Activated CD4-positive, alpha-beta T cell treated with anti-CD3 and anti-CD28 coated beads for 36 hours (primary cell): ENCODE measurements at places on chromosomes 3 and 15.

DNA sequence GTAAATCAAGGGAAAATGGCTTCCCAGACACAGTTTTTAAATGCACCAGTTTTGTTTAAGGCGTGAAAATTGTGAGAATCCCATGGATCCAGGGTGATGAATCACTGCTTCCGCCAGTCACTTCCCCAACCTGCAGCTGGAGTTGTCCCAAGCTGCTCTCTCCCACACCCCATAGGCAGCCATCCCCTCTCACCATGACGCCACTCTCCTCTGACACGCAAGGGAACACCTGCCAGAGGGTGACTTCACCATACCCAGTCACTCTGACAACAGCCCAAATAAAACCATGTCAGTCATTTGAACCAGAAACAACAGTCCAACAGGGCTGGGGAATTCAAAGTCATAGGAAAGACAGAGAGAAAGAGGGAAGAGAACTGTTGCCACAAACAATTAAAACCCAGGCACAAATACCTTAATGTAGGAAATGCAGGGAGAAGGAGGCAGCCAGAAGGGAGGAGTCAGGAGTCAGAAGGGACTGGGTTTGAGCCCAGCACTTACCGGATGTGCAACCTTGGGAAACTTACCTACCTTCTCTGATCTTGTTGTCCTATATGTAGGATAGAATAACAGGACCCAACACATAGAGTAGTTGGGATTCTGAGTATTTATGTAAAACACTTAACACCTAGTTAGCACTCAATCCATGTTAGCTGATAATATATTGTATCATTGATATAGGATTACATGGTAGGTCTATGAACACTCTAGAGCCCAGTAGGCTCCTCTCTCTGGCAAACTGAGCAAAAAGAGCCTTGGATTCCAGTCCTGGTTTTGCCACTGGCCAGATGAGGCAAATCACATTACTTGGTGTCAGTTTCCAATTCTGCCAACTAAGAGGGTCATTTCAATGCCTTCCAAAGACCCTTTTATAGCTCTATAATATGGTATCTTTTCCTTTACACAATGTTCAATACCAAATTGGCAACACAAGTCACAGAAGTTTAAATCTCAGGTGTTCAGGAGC is 326.3 kb upstream of the ICE2 start:
- DNase-seq, result no peak

DNA sequence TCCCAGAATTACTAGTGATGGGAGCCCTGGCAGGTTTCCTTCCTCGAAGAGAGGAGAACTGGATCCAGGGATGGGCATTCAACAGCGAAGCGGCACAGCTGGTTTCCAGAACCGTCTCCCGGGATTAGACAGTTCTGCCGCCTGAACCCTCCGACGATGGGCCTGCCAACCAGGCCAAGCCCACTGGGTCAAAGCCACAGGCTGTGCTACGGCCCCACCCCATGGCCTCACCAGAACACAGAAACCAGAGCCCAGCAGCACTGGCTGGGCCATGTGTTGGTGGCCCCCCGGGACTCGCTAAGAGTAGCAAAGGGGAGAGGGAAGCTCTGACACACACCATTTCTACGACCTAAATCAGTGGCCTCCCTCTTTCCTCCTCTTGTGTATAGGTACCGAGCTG is 2.2 kb downstream of the C15orf62 start:
- no peak for DNase-seq

DNA sequence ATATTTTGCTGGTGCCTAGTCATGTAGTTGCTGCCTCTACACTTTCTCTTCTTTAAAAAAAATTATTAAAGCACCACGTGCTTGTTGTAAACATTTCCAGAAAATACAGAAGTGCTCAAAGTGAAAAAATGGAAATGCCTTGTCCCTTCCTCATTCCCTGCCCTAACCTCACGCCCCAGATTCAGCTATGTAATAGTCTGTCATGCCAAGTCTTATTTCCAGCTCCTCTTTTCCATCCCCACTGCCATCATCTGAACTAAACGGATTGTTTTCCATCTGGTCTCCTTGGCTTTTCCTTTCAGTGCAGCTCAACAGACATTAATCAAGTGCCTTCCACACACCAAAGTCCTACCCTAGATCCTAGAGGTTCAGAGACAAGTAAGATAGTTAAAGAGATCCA is 15.5 kb downstream of the ZNF774 start:
- no peak for DNase-seq

DNA sequence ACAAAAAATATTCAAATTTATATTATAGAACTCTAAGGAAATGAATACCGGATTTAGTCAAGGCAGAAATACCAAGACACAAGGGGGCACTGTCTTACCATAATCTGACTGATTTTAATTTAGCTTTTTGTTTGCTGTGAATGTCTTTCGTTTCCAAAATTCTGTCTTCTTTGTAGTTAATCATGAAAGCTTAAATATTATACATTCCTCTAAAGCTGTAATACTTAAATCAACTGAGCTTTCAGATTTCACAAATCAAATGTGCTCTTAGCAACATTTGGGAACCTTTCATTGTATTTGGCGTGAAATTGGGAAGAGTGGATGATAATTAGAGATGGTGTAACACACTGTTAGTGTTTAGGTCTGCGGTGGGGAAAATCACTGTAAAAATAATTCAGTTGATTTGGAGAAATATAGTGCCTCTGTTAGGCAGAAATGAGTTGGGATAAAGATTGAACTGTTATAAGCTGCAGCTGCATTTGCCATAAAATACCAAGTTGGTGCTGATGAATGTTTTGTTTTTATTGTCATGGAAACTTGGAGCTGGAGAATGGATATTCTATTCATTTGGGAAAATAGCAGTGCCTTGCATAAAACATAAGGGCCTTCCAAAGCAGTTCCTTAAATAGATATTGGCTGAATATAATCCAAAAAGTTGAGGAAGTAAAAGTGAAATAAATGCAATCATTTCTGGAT is 228.2 kb downstream of the TCF12 start:
- peak; percentile 9 for DNase-seq

DNA sequence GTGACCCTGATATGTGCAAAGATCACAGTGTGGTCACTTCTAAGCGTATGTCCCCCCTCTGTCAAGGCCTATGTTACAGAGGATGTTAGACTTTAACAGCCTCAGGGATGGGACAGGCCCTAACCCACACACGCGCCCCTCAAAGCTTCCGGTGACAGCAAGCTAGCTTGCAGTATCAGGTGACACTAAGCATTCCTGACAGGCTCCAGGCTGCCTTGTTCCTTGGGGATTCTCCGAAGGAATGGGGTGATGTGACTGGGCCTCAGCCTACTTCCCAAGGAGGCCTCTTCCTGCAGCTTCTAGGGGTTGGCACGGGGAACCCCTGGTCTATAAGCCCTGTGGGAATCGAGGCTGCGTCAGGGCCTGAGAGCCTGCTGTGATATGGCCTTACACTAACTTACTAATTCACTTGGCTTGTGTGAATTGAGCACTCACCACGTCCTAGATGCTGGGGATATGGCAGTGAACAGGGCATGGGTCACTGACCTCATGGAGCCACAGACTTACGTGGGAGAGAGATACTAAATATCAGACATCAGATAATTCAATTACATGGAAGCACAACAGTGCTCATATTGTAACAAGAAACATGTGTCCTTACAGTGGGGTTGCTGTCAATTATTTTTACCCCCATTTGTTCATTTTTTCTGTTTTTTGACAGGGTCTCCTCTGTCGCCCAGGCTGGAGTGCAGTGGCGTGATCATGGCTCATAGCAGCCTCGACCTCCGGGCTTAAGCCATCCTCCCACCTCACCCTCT is 11.4 kb upstream of the SPTBN5 start:
- no peak for DNase-seq

DNA sequence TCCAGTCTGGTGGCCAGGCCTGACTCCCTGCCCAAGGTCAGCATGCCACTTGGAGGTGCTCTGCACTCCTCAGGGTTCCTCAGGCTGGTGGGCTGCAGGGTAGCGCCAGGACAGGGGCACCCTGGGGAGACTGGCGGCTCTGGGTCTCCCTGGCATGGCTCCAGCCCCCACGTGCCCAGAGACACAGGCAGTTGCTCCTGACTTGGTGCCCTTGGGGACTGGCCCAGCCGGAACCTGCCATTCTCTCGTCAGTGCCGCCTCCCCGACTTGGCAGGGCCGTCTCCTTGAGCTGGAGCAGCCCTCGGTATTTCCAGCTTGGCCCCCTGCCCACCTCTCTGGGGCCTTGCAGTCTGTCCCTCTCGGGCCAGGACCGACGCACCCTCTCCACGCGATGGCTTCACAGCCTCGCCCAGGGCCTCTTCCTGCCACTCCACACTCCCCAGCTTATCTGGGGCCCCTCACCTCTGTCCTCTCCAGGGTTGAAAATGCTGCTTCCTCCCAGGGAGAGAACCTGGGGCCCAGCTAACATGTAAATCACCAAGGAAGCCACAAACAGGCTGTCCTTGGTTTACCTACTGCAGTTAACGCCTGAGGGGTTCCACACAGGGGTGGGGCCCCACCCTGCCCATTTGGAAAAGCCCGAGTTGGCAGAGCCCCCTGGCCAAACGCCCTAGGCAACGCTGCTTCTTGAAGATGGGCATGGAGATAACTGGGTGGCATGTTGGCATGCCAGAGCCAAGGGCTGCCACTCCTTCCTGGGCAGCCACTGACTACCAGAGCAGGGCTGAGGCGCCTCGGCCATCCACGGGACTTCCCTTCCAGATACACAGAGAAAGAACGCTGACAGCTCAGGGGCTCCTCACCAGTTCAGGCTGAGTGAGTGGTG is 61.4 kb downstream of the SMAD6 start:
- no peak for DNase-seq

DNA sequence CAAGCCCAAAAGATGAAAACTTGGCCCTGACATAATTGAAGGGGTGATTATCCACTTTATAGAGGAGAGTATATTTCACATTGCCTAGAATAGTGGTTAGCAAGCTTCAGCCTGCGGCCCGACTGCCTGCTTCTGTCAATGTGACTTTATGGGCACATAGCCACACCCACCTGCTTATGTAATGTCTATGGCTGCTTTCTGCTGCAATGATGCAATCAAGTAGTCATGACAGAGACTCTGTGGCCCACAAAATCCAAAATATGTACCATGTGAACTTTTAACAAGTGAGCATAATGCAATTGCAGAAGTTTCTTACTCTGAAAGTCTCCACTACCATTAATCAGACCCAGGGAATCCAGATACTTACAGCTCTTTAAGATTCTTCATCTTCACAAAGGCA is 103.1 kb downstream of the LRIG1 start:
- DNase-seq, result no peak

- DNase-seq, result no peak
Measured at GRCh38 chr3:78351334-78351733, 1311.4 kb downstream of the ROBO2 start.

GRCh38 chr15:40340740-40341400 is at the start of gene CCDC9B:
TSS of gene CCDC9B (minus strand) at chr15:40340939. CDS start at chr15:40340819, 120 bp downstream.
- DNase-seq, result no peak

GRCh38 chr3:190810957-190811356 is 51.5 kb downstream of the GMNC start:
- DNase-seq, result no peak

- no peak for DNase-seq
Measured at GRCh38 chr3:189838291-189838690, 207.1 kb downstream of the TP63 start.

GRCh38 chr3:126345641-126346460 is 11.4 kb downstream of the KLF15 start:
- no peak for DNase-seq

DNA sequence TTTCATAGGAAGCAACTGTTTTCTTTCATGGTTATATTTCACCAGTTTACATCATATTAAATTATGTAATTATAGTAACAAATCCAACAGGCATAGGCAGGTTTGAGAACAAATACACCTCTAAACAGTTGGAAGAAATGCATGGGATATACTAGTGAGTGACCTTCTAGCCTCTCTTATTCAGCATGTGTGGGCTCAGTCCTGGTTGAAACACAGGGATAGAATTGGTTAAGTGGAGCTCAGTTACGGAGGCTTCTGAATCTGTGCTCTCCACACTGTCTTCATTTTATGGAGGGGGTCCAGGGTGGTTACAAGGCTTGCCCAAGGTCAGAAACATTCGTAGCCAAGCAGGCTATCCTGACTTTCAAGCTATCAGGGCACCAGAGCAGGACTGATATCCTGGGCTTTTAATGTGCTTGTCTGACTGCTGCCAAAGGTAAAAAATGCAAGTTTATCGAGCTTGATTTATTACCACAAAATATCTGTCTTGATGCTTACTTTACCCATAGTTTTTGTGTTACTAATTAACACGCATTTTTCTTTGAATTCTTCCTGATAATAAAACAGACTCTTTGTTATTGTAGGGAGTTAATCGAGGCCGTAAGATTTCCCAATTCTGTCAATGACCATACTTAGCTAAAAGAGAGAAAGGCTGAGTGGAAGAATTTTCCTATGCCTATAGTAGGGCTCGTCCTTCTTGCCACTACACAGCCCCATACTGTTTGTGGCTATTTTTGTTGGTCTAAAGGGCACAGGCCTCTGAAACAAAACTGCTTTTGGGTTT is 89.6 kb downstream of the FILIP1L start:
- no peak for DNase-seq

GRCh38 chr15:29480949-29481348 is 211.3 kb upstream of the NSMCE3 start:
- DNase-seq, result no peak

DNA sequence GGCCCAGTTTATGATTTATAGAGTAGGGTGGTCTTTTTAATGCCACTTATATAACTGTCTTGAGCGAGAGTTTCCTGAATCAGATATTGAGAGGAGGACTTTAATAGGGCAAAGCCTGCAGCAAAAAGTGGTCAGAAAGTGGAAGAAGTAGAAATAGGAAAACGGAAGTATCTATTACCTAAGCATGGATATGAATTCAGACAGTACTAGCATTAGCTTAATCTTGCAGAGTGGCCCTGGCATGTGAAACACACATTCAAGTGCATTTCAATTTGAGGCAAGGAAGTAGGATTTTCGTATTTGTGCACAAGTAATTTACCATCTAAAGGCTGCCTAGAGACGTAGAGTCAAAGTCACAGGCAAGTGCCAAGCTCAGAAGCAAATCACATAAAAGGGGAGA is 622.3 kb downstream of the DIPK2A start:
- no peak for DNase-seq

- DNase-seq, result peak; percentile 56
Measured at GRCh38 chr3:16509721-16510619, 3.5 kb downstream of the RFTN1 start.
